ENCODE measurements at places on chromosomes 4 and X.

- no peak for DNase-seq
Measured at GRCh38 chrX:155962906-155963305, 34.6 kb upstream of the IL9R start.

DNA sequence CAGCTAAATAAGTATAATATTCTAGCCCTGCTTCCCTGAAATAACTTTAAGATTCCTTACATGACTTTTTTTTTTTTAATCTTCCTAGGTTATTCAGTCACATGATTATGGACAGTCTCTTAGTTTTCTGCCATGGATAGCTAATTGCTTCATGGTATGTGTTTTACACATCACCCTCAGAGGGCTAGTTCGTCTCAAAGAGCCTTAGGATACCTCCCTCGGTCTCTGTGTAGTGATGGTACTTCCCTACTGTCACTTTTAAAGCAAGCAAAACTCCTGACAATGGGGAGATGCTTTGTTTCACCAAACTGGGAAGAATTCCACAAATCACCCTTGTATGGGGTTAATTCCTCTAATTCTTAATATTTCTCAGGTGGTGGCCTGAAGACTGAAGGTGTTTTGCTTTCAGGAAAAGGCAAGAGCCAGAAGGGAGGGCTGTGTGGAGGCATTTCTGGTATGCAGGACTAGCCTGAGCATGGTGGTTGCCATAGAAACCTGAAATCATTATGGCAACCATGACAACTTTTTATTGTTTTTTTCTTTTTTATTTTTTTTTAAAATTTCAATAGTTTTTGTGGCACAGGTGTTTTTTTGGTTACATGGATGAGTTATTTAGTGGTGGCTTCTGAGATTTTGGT, 70.4 kb downstream of the BEX3 start:
- no peak for DNase-seq

GRCh38 chrX:12239356-12240082, 101.2 kb downstream of the FRMPD4 start:
- no peak for DNase-seq

DNA sequence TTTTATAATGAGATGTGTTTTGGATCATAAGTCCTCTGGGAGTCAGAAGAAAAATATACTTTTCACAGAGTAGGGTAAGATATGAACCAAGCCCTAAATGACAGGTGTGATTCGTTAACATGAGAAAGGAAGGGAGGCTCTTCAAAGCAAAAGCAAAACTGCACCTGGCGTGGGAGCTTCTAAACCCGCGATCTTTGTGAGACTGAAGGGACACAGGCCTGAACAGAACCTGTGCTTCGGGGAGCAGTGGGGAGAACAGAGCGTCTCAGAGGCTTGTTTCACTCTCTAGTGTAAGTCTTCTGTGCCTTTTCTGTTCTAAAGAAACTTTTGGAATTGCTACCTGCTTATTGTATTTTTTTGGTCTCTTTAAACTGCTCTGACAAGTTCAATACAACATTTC, 30.2 kb upstream of the CYP4V2 start:
- DNase-seq: no peak

- DNase-seq: no peak
Measured at GRCh38 chr4:7941111-7941964, 1.7 kb upstream of the AFAP1 start.

- DNase-seq: no peak
Measured at GRCh38 chrX:57177070-57177469, 39.9 kb upstream of the SPIN2A start.

DNA sequence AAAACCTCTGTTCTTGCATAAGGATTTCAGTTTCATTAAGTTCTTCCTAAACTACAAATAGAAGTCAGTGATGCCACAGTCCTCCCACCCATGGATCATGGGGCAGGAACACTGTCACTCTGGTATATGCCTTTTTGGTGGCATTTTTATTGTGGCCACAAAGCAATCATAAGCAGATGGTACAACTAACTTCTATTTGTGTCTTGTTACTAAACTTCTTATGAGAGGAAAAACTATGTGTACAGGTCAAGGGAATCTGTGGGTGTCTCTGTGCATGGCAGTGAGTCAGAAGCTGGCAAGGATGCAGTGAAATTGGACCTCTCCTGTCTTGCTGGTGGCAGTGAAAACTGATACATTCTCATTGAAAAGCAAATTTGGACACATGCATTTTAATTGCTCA, 245.0 kb upstream of the GPC4 start:
- no peak for DNase-seq

DNA sequence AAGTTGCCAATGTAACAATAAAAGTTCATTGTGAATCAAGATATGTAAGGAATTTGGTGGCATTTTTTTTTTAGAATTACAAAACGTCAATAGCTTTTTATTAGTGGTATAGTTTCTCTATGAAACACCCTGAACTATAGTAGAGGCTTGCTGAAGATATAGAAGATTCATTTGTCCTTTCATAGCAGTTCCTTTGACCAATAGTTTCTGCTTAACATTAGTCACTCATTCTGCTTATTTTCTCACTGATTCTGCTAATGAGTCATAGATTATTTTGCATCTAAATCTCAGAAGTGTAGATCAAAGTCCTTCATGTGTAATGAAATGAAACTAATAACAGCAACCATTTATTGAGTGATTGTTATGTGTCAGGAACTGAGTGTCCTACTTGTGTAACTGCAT, 205.0 kb upstream of the TET2 start:
- no peak for DNase-seq

- DNase-seq: no peak
Measured at GRCh38 chrX:15391850-15392249, 7.6 kb upstream of the VEGFD start.

DNA sequence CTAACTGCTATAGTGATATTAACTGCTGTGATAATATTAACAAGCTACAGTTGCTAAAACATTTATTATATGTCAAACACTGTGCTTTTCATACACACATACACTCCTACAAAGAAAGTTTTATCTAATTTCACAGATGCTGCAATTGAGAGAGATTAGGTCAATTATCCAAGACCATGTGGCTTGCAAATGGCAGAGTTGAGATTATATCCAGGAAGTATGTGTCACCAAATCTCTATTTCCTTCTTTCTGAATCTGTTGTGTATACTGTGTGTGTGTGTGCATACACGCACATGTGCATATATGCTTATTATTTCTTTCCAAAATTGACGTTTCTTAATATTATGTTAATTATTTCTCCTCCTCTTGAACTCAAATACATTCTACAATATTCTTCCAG, 775.9 kb upstream of the FTHL17 start:
- DNase-seq: no peak

GRCh38 chr4:38132843-38133662, 172.9 kb downstream of the PTTG2 start:
- no peak for DNase-seq

GRCh38 chr4:80360900-80361299, 25.4 kb downstream of the CFAP299 start:
- no peak for DNase-seq

DNA sequence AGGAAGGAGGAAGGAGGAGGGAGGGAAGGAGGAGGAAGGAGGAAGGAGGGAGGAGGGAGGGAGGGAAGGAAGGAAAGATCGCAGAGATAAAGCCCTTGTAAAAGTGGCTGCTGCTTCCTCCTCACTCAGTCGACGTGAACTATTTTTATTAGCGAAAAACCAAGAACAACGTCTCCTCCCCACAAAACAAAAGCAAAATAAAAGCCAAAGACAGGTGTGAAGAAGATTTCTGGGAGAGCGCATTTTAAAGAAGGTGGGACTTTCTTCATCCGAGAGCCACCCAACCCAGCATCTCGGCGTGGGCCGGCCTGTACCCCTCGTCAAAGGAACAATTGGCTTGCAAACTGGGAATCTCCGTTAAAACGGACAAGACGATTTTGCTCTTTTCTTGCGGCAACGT, 40.7 kb upstream of the ASMTL start:
- no peak for DNase-seq

- no peak for DNase-seq
Measured at GRCh38 chr4:24488399-24489164, 95.8 kb downstream of the DHX15 start.

- no peak for DNase-seq
Measured at GRCh38 chr4:186068581-186069348, at the start of gene TLR3. Gene TLR3, plus strand, starts transcription at chr4:186069156. Its CDS starts 7,464 bp downstream, at chr4:186076620.

DNA sequence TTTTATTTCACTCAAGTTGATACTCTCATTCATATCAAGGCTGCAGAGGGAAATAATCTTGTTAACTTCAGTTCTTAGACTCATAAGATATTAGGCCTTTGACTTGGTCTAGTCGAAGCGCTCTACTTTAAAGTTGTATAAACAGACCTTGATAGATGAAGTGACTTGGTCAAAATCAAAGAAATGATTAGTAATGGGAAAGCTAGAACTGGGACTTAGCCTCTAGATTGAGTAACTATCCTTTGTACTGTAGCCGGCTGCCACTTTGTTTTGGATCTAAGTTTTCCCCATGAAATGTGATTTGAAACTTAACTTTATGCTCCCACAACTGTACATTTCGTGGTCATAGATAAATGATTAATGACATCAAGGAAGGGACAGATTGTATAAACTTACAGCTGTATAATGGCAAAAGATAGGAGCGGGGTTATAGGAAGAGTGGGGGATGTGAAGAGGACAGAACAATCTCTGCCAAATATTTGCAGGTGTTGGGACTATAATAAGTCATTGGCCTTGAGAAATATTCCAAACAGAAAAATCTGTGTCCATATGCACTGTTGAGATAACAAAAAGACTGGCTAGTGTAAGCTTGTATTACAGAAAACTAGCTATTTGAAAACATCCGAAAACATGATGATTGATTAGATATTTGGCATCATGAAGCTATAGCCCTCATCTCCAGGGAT, 17.2 kb downstream of the MID2 start:
- no peak for DNase-seq

DNA sequence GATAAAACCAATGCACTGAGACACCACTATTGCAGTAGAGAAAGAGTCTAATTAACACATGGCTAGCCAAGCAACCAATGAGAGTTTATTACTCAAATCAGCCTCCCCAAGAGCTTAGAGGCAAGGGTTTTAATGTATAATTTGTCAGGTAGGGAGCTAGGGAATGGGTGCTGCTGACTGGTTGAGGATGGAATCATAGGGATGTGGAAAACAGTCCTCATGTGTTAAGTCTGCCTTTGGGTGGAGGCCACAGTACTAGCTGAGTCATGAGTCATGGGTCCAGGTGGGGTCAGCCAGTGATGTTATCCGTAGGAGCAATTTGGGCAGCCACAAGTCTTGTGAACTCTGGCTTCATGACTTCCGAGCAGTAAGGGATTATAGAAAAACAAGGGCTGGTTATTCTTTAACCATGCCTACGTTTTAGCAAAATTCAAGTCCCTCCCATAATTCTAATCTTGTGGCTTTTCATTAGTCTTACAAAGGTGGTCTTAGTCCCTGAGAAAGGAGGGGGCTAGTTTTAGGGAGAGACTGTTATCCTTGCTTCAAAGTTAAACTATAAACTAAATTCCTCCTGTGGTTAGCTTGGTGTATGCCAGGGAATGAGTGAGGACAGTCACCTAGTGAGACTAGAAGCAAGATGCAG, 25.1 kb upstream of the PLAC8 start:
- no peak for DNase-seq

- DNase-seq: no peak
Measured at GRCh38 chr4:184649971-184650855, 675 bp downstream of the PRIMPOL start.

- no peak for DNase-seq
Measured at GRCh38 chr4:143404555-143404954, 67.9 kb downstream of the GAB1 start.

- no peak for DNase-seq
Measured at GRCh38 chrX:39418731-39419638, 617.7 kb downstream of the MID1IP1 start.

DNA sequence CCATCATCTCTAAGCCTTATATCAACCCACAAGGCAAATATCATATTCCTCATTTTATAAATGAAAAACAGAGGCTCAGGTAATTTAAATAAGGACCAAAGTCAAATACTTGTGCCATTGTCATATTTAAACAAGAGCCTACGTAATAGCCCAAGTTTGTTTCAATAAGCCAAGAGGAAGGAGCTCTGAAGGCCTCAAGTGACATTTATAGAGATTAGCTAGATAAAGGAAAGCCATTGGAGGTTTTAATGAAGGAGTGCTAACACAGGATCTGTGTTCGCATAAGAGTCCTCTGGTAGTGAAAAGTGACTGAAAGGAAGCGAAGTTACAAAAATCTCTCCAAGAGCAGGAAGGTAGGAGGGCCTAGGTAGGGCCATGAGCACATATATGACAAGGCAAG, 384.9 kb upstream of the NOCT start:
- DNase-seq: no peak

- no peak for DNase-seq
Measured at GRCh38 chr4:73698217-73698616, 42.2 kb upstream of the CXCL8 start.

GRCh38 chr4:665381-665750, 8.7 kb downstream of the ATP5ME start:
- no peak for DNase-seq

GRCh38 chrX:154693394-154693793, 40.0 kb upstream of the CTAG2 start:
- no peak for DNase-seq

DNA sequence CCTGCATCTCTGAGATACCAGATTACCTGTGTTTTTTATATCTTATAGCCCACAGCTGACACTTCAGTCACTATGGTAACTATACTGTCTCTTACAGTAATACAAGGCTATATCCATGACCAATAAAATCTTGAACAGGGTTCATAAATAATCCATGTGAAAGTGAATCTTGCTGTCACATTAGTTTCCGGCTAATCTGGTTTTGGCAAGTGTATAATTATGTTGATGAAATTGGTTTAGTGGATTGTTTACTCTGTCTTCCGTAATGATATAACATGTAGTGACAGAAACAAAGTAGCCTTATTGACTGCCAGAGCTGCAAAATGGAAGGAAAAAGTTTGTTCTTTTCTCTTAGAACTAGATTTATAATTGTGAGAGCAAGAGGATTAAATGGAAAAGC, 686.6 kb upstream of the PABPC4L start:
- DNase-seq: no peak

DNA sequence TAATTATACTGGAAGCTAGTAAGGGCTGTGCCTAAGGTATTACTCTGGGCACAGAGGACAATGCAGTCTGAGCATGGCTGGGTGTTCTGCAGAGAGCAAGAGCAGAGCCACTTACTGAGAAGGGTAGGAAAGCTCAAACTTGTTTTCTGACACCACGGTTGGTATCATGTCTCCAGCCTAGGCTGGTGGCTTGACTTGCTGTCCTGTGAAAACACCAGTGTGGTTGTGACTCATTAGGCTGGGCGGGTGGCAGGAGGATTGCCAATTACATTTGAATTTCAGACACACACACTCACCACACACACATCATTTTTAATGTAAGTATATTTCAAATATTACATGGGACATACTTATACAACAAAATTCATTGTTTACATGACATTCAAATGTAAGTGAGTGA, 19.7 kb upstream of the MTM1 start:
- DNase-seq: no peak

- no peak for DNase-seq
Measured at GRCh38 chr4:15674926-15675325, 6.7 kb upstream of the FAM200B start.

DNA sequence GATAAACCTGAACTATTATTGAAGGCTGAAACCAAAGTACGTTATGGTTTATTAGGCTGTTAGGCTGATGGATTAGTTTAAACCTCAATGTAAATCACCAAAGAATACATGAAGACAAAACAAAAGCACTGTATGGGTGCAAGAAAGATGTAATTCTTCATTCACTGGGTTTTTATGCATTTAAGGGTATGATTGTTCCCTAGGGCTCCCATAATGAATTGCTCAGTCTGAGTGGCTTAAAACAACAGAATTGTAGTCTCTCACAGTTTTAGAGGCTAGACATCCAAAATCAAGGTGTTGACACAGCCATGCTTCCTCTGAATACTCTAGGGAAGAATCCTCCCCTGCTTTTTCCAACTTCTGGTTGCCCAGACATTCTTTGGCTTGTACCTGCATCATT, 222.8 kb downstream of the TENM3 start:
- DNase-seq: no peak

All from cortex of kidney (tissue), 1 donor.